ENCODE measurements at places on chromosomes 3 and 15.

DNA sequence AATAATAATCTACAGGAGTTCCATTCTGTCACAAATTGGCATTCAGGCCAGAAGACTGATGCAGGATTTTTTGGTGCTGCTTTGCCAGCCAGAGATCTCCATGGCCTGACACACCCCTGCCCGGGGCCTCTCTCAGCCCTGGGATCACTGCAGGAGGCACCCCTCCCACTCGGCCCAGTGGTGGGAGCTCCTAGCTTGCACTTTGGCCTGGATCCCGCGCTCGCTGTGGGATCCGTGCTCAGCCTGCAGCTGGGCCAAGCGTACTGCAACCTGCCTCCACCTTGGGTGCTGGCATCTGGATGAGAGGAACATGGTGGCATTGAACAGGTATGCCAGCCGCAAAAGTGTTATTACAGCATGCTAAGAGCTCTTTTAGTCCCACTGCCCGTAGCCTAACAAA is 656.7 kb upstream of the CCDC54 start:
- DNase-seq = no peak

DNA sequence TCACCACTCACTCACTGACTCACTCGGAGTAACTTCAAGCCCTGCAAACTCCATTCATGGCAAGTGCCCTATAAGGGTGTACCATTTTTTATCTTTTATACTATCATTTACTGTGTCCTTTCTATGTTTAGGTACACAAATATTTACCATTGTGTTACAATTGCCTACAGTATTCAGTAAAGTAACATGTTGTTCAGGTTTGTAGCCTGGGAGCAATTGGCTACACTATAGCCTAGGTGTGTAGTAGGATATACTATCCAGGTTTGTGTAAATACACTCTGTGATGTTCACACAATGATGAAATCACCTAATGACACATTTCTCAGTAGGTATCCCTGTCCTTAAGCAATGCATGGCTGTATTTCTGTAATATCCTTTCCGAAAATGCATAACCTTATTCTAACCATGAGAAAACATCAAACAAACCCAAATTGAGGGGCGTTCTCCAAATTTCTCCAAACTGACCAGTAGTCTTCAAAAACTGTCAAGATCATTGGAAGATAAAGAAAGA is 17.9 kb upstream of the CNOT10 start:
- no peak for DNase-seq

GRCh38 chr15:64037116-64037515 is 9.2 kb downstream of the DAPK2 start:
- DNase-seq = no peak

DNA sequence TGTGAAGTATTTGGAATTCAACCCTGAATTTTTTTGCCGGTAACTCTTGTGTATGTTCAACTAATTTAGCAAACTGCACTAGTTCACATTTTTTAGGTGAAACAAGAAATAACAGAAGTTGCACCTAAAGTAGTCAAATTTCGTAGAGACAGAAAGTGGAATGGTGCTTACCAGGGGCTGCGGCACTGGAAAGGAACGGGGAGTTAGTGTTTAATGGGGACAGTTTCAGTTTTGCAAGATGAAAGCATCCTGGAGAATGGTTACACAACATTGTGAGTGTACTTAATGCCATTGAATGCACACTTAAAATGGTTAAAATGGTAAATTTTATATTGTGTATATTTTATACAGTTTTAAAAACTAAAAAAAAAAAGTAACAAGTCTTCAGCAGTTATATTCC is 27.4 kb downstream of the PPARG start:
- no peak for DNase-seq

DNA sequence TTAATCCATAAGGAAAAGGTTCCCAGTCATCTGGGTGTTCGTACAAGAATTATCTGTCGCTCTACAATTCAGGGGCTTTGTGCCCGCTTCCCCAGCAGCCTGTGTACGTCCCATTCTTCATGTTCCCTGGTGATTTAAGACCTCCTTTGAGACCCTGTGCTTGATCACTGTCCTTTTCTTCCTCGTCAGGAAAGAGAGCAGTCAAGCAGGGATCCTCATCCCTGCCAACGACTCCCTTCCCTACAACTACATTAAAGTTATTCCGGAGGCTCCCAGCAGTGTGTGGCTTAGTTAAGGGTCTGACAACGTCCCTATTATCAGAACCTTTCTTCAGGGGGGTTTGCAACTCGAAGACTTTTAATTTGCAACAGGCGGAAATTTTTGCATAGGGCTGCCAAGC is 175.7 kb downstream of the FOXP1 start:
- no peak for DNase-seq

DNA sequence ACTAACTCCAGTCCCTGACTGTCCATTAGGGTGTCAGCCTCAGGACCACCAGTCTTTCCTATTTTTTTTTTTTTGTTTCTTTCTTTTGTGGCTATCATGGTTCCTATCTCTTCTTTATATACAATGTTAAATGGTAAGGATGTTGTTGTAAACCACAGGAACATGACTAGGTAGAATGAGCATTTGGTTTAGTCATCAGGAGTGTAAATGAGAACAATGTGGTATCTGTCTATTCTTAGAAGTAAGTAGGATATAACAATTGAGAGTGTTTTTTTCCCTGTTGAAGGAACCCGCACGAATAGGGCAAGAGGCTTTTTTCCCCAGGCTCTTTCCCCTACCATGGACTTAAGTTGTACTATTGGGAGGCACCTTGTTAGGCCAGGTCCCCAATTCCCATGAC is 880.3 kb upstream of the GBE1 start:
- DNase-seq = no peak

GRCh38 chr3:140384876-140385275 is 293.0 kb upstream of the TRIM42 start:
- DNase-seq = no peak

DNA sequence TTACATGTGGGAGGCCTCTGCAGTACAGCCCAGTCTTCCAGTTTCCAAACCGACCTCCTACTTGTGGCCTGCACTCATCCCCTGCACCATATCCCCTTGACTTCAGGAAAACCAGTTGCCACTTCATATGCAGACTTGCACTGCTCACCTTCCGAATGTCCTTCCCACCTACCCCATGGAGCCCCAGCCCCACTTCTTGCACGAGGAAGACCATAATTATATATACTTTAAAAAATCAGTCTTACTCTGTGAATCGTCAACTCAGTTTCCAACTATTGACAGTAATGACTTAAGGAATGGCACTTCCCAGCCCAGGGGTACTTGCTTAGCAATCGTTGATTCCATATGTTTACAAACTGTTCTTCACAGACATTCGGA is 136.1 kb downstream of the OPA1 start:
- DNase-seq = no peak

GRCh38 chr3:80677796-80678195 is 910.0 kb upstream of the ROBO1 start:
- no peak for DNase-seq

DNA sequence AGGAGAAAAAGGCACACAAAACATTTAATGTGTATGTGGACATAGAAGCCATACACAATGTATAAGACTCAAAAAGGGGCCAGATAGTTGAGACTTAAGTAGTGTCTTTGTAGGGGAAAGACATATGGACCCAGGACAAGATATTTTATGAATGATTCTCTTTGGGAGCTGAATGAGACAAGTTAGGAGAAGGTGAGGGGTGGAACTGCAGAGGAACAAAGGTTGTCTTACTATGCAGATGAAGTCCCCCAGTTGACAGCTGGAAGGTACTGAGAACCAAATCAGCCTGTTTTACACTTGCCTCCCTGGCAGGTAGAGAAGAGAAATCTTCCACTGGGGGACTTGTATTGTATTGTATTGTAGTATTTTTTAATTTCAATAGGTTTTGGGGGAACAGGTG is 14.9 kb upstream of the GCNT3 start:
- no peak for DNase-seq

DNA sequence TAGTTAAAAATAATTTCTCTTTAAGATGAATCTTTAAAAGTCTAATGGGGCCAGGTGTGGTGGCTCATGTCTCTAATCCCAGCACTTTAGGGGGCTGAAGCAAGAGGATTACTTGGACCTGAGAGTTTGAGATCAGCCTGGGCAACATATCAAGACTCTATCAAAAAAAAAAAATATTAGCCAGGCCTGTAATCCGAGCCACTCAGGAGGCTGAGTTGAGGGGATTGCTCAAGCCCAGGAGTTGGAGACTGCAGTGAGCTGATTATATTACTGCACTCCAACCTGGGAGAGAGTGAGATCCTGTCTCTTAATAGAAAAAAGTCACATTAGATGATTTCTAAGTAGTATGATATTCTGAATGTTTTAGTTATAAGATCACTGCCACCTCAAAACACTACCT is 322.0 kb upstream of the MANF start:
- no peak for DNase-seq

All from breast epithelium (tissue), 4 donors.